ENCODE measurements at places on chromosomes 4 and X.

DNA sequence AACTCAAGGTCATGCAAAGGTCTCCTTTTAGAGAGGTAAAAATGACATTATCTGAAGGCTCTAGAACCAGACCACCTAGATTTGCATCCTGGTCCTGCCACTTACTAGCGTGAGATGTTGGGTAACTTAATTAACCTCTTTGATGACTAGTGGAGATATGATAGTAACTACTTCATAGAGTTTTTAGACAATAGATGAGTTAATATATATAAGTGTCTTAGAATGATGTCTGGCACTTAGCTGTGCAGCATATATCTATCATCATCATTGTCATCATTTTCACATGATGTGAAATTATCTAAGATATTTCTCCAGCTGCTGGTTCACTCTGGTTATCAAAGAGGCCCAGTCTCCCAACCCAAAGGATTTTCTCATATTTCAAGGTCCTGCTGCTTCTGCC is 126.1 kb upstream of the DCLK2 start:
- no peak for DNase-seq

GRCh38 chr4:13783800-13784411 is 156.4 kb upstream of the BOD1L1 start:
- no peak for DNase-seq

GRCh38 chr4:189304809-189305208 is 635.9 kb upstream of the FRG1 start:
- DNase-seq: no peak

DNA sequence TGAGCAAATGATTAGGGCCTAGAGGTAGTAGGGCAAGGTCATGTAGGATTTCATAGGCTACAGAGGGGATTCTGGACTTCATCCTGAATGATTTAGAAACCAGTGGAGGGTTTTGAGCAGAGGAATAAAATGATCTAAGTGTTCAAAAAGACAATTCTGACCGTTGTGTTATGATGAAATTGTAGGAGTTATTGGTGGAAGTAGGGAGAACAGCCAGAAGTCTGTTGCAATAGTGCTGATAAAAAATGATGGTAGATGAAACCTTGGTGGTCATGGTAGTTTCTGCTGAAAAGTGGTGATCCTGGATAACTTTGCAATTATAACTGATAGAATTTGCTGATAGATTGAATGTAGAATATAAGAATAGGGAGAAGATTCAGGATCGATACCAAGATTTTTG is 60.2 kb downstream of the MID1IP1 start:
- no peak for DNase-seq

- no peak for DNase-seq
These were observed 1631.3 kb downstream of the PCDH18 start for GRCh38 chr4:135900956-135901355.

GRCh38 chrX:147908106-147908505 is 3.6 kb upstream of the FMR1 start:
- DNase-seq: no peak

DNA sequence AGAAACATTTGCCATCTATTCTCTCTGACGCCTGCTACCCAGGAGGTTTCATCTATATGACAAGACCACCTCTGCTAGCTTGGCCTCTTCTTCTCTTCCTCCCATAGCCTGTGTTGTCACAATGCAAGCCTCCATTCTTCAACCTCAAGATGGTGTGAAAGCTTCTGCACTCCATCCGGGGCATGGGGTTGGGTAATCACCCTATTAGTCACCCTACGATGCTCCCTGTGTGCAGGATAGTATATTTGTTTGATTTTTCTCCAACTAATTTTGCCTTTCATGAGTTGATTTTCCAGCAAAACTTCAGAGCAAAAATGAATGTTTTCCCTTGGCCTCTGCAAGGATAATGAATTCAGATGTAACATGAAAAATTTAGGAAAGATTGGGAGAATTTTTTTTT is 128.0 kb upstream of the STS start:
- no peak for DNase-seq

DNA sequence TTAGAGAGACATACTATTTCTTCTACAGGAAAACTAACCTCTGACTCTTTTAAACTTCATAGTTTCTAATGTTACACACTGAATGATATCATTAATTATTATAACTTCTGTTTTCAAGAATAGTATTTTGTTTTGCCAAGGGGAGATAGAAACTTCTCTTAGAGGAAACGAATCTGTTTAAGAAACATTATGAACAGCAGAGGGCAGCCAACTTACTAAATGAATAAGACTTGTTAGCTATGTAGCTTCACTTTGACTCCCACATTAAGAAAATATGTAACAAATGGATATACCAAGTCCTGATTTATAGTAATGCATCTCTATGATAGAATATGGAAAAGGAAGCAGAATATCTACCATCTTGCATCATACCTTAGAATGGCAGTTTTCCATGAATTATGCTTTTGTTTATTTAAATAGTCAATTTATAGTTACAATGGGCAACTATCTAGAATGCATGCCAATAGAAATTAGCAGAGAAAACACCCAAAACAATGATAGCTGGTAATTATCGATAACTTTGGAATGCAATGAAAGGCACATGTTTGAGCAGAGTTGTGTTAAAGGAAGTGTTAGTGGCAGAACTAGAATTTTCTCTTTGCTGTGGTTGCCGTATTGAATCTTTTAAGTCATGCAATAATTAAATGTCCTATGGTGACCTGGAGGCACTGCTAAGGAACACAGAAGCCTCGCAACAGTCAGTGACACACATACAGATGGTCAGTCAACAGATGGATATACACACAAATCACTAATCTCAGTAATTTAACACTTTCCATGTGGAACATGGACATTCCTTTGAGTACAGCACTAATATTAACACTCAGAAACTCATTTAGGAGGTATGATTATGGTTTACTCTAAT is 105.7 kb upstream of the PDLIM3 start:
- no peak for DNase-seq

GRCh38 chr4:72410158-72410557 is 158.9 kb downstream of the ADAMTS3 start:
- peak; percentile 43 for DNase-seq

GRCh38 chrX:82748906-82749505 is 759.1 kb upstream of the POU3F4 start:
- DNase-seq: no peak

- no peak for DNase-seq
These were observed 125.4 kb upstream of the CXorf66 start for GRCh38 chrX:140090800-140091124.

- no peak for DNase-seq
These were observed 89.5 kb upstream of the ARX start for GRCh38 chrX:25105221-25105620.

GRCh38 chrX:48924270-48924669 is 5.4 kb upstream of the PIM2 start:
- DNase-seq: no peak

DNA sequence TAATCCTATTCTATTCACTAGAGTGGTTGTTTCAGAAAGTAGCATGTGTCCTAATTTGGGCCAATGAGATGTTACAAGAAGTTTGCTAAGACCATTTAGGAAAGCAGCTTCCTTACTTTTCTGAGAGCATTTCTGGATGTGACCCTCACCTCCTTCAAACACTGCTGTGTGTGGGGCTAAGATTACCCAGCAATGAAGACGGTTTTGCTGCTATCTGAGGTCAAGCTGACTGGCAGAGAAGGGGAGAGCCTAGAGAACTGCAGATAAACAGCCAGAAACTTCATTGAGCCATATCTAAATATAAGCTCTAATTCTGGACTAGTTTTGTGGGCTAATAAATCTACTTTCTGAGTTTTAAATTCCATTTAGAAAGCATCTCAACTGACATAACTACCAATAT is 36.4 kb downstream of the ZAR1 start:
- no peak for DNase-seq

DNA sequence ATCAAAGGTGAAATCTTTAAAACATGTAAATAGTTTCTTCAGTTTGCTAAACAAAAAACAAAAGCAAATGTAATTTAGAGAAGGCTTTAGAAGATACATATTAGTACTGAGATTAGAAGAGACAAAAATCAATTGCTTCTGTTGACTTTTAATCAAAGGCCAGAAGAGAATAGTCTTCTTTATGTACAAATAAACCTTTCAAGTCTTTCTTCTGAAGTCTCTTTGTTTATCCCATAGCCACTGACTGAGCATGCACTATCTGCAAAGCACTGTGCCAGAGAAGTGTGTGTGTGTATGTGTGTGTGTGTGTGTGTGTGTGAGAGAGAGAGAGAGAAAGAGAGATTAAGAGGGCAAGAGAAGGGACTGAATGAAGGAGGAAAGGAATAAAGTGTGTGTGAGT is 198.4 kb downstream of the GLUD2 start:
- DNase-seq: no peak

- DNase-seq: no peak
These were observed 22.4 kb downstream of the GPM6A start for GRCh38 chr4:175789647-175790046.

- DNase-seq: no peak
These were observed 345.4 kb downstream of the ADAM29 start for GRCh38 chr4:175263537-175263936.

- DNase-seq: no peak
These were observed 1.5 kb upstream of the FAM193A start for GRCh38 chr4:2534904-2535375.
